ENCODE measurements at places on chromosomes 2 and 18. TPM values are rescaled to one million over a fixed set of nuclear protein-coding genes. Genes with fewer than 3 reads are reported as not detected.
A peak's percentile ranks its signal among the peaks of the same experiment; 100 is the strongest.

Gene EFEMP1
- total RNA-seq = not detected

Gene NMS
- total RNA-seq = not detected

DNA sequence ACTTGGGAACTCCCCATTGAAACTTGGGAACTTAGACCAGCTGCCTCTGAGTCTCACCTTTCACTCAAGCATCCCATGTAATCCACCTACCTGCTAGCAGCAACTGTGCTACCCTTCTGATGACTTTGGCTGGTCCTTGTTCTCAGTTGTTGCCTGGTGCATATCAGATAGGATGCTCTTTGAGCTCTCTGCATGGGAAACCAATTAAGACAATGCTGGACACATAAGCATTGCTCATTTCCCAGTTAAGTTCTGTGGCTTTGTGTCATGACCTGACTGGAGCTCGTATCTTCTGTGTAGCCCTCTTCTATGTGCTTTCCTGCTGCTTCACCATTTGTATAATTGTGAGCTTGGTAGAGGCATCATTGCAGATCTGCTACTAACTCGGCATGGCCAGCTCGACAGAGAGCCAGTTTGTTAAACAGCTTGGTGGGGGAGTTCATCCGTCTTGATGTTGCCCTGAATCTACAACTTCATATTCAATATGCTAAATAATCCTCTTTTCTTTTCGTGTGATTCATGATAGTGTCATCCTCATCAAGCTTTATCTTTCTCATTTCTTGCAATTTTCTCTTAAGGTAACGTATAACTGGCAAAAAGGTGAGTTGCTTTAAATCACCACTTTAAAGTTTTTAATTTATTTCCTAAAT is 447.5 kb upstream of the SLC14A2 start:
- H3K36me3 ChIP-seq = no peaks in the 10 kb centered on the region
- no peaks in the 10 kb centered on the region for H3K27me3 ChIP-seq
- peaks cover 7% of the 10 kb centered on the region for H3K4me1 ChIP-seq
- DNase-seq = no peak
- H3K4me3 ChIP-seq = no peak overlapping the region

GRCh38 chr18:36496022-36496421 is 198.5 kb downstream of the FHOD3 start:
- H3K27me3 ChIP-seq = peaks cover 2% of the 10 kb centered on the region
- no peaks in the 10 kb centered on the region for H3K36me3 ChIP-seq
- no peak for DNase-seq
- no peak overlapping the region for H3K27ac ChIP-seq
- no peaks in the 10 kb centered on the region for H3K4me1 ChIP-seq

DNA sequence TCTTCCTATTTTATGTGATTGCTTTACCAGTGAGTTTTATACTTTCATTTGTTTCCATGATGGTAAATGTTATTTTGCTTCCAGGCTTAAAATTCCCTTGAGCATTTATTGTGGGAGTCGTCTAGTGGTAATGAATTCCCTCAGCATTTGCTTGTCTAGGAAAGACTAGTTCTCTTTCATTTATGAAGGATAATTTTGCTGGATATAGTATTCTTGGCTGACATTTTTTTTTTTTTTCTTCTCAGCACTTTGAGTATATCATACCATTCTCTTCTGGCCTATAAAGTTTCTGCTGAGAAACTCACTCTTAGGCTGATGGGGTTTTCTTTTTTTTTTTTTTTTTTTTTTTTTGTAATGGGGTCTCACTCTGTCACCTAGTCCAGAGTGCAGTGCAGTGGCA is 99.1 kb downstream of the EDAR start:
- no peak overlapping the region for H3K4me3 ChIP-seq
- no peaks in the 10 kb centered on the region for H3K27me3 ChIP-seq
- no peak overlapping the region for H3K27ac ChIP-seq
- H3K36me3 ChIP-seq = peaks cover 12% of the 10 kb centered on the region

Gene MOGAT1
- not detected for total RNA-seq

GRCh38 chr2:192151853-192152252 is 42.9 kb downstream of the TMEFF2 start:
- no peak for DNase-seq
- no peaks in the 10 kb centered on the region for H3K27me3 ChIP-seq
- no peak overlapping the region for H3K4me3 ChIP-seq

Gene AQP12B
- not detected for total RNA-seq

DNA sequence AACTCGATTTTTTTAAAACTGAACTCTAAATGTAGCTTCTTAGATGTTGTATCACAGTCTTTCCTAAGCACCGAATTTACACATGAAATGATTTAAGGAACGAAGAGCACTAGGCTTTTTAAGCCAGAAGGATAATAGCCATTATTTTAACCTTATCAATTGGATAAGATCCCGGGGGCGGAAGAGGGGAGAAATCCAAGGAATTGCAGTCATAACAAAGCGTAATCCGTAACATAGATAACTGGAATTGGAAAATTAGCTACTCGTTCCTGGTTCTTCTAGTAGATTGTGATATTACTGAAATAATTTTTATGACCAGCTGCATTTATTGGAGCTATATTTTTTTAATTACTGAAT is 988 bp upstream of the KANSL1L start:
- H3K4me1 ChIP-seq = peaks cover 24% of the 10 kb centered on the region
- peak overlapping the region; percentile 91 for H3K4me3 ChIP-seq
- H3K36me3 ChIP-seq = peaks cover 9% of the 10 kb centered on the region
- no peak for DNase-seq

All from activated B cell treated with CpG ODN at 0.5 μM for 24 hours (primary cell).